ENCODE measurements at places on chromosomes 16 and 17.

GRCh38 chr17:35453171-35453570 lies 4.6 kb upstream of the SLFN13 start:
- DNase-seq, result no peak

- DNase-seq, result no peak
These were observed 75.6 kb downstream of the AKAP1 start for GRCh38 chr17:57160624-57161023.

- DNase-seq, result no peak
These were observed 36.7 kb downstream of the PIEZO1 start for GRCh38 chr16:88748364-88748763.

DNA sequence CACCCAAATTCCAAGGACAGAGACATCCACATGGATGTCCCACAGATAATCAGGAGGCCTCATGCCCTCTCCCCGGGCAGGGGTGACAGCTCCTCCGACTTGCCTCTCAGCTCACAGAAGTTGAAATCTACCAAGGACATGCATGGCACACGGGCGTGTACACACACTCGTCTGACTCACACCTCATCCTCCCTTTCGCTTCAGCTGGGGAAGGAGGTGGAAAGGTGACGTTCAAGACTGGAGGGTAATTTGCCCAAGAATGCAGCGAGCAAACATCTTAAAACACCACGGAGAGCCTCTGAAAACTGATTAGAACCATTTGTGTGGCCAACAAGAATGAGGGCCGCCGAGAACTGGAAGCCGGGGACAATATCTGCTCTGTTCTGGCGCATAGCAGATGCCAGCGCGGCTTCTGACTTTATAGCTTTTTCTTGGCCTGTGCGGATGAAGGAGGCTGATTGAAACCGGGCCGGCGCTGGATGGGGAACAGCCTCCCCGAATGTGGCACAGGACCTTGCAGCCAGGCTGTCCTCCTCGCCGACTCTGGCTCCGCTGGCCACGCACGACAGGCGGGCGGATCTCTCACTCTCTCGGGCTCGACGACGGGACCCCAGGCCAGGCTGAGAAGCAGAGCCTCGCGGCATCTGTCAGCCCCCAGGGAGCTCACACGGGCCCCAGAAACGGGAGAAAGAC lies 100.9 kb downstream of the C16orf95 start:
- DNase-seq, result no peak

- DNase-seq, result no peak
These were observed 76.9 kb downstream of the AMFR start for GRCh38 chr16:56348168-56349085.

- no peak for DNase-seq
These were observed 27.2 kb upstream of the SHISA9 start for GRCh38 chr16:12874186-12874585.

- no peak for DNase-seq
These were observed 2.8 kb upstream of the ABCA8 start for GRCh38 chr17:68957944-68958343.

GRCh38 chr16:22235839-22236745 lies 30.0 kb downstream of the EEF2K start:
- no peak for DNase-seq

GRCh38 chr17:47240806-47241205 lies 12.8 kb upstream of the ITGB3 start:
- DNase-seq, result no peak

- no peak for DNase-seq
These were observed 441 bp downstream of the VASN start for GRCh38 chr16:4372001-4372577.

- no peak for DNase-seq
These were observed 571 bp downstream of the CAVIN1 start for GRCh38 chr17:42422412-42422957.

DNA sequence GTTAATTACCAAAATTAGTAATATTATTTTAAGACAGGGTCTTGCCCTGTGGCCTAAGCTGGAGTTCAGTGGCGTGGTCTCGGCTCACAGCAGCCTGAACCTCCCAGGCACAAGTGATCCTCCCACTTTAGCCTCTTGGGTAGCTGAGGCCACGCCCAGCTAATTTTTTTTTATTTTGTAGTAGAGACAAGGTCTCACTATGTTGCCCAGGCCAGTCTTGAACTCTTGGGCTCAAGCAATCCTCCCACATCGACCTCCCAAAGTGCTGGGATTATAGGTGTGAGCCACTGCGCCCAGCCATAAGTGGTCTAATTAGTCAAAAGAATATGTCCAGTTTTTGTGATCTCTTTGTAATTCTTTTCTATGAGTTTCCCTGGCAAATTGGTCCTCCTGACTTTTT lies 12.0 kb upstream of the CFDP1 start:
- no peak for DNase-seq

DNA sequence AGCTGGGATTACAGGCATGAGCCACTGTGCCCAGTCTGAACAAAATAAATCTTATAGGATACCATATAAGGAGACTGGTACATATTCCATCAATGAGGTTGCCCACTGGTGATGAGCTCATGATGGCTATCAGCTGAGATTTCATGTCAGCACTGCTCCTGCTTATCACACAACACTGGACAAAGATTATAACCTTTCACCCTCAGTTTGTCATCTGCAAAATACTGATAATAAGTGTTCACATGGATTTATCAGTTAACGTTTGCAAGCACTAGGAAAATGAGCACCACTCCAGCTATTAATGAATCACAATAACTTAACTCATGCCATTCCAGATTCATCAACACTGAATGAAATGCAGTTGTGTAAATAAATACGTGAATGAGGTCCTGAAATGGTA lies 83.7 kb downstream of the SSH2 start:
- DNase-seq, result no peak

GRCh38 chr17:39973496-39973895 lies 7.1 kb upstream of the PSMD3 start:
- DNase-seq, result no peak

DNA sequence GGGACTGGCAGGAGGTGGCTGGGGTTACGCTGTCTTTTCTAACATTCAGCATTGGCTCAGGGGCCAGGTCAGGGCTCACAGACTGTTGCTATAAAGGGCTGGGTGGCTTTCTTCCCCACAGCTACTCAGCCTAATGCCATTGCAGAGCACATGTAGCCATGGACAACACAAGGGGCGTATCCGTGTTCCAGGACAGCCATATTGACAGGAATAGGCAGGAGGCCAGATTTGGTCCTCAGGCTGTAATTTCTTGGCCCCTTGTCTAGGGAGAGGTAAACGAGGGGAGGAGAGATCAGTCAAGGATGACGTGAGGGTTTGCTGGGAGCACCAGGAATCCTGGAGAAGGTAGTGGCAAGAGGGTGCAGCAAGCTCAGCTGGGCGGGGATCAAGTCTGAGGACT lies 21.2 kb upstream of the MYO15B start:
- DNase-seq, result no peak

GRCh38 chr16:13873835-13874438 lies 46.0 kb upstream of the ERCC4 start:
- DNase-seq, result peak; percentile 9

Measured in astrocyte of the cerebellum (primary cell).